Naive thymus-derived CD8-positive, alpha-beta T cell (primary cell): ENCODE measurements at places on chromosomes 12 and 14.

GRCh38 chr14:89845346-89845745, 109.2 kb downstream of the EFCAB11 start:
- no peak for DNase-seq

- no peak for DNase-seq
These were observed 172.0 kb upstream of the PELI2 start for GRCh38 chr14:55946231-55946630.

GRCh38 chr12:130064999-130065398, 97.3 kb upstream of the FZD10 start:
- DNase-seq = no peak

DNA sequence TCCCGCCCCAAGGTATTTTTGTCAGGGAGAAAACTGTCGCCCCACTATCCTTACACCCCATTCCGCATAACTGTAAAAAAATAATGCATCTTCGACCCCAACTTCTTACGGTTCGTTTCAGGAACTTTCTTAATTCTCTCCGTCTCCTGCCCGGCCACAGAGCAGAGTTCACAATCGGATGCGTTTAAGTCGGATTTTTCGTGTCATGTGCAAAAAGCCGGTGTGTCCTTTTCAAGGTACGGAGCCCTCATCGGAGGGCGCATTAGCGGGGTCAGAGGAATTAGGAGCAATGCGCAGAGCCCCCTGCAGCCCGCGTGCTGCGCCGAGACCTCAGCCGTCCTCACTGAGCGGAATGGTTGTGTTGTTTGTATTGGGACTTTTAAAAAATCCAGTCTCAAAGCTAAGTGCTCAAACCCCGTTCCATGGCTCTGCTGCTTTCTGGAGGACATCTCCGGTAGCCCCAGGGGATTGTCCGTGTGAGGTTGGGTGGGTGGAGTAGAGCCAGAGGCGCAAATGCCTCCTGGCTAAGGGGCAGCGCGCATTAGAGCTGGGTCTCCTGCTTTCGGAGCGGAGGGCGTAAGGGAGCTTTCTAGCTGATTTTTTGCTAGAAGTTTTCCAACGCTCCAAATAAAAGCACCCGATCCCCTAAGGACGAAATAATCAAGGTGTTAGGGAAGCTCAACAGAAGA, 3.9 kb upstream of the GSC start:
- no peak for DNase-seq

- no peak for DNase-seq
These were observed 171.6 kb upstream of the PTPRQ start for GRCh38 chr12:80272387-80272915.

- no peak for DNase-seq
These were observed 95.4 kb downstream of the DUSP16 start for GRCh38 chr12:12467264-12467663.

DNA sequence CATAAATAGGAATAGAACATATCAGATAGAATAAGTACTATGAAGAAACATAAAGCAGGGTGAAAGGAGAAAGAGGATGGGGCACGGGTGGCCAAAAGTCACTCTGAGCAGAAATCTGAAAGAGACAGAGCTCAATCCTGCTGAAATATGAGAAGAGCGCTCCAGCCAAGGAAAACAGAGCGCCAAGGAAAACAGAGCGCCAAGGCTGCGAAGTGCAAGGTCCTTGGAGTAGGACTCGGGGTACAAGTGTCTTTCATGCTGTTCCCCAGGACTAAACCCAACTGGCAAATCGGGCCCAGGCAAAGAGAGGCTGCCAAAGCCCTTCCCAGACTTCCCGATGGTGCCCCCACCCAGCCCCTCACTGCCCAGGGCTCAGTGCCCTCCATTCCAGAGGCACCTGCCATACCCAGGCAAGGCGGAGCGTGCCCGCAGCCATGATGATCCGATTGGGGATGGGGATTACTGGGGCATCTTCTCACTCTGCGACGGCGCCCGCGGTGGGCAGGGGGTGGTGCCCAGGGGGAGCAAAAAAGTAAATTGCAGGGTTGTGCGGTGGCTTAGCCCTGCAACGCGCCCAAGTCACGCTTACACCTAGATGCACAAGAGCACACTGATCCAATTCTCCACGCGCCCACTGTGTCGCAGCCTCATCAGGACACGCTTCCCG, 1.7 kb downstream of the LTBP2 start:
- DNase-seq = no peak

DNA sequence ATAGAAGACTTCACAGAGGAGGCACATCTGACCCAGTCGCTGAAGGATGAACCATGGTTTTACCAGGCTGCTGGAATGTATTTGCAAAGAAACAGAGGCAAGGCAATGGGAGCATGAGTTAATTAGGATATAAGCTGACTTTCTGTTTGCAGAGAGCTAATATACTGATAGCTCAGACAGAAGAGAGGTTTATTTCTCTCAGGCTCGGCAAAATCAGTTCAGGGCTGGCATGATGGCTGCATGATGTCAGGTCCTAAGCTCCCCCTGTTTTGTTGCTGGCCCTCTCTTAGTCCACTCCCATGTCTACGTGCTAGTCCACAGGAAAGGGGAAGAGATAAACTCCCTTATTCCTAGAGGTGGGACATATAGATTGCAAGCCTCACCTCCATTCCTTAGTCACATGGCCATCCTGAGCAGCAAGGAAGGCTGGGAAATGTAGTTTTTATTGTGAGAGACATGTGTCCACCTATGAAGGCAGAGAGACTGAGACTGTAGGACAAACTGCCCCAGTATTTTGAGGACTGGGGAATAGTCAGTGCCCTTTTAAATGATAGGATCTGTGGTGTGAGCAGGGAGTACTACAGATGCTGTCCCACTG, 224.5 kb downstream of the VRK1 start:
- DNase-seq = no peak

GRCh38 chr12:4540638-4541037, 1.9 kb downstream of the RAD51AP1 start:
- DNase-seq = no peak

- DNase-seq = peak; percentile 59
These were observed at the start of gene PTGER2 for GRCh38 chr14:52313903-52314594. Gene PTGER2, plus strand, starts transcription at chr14:52314312. Its CDS starts 237 bp downstream, at chr14:52314549.

DNA sequence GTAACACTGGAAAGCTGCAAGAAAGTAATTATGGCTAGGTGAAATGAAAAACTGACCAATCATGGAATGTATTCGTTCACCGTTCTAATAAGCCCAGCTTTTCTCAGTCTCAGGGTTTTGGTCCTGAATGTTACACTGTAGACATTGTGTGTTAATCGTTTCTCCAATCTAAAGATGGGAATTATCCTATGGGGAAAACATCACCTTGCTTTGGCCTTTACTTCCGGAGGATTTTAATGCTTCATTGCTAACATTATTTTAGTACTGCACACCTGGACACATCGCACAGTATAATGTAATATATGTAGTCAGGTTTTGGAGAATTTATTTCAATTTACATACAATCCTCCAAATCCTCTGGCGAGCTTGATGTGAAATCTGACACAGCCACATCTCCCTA, 1.2 kb upstream of the TRHDE start:
- DNase-seq = no peak
